ENCODE measurements at places on chromosomes 4 and X.

DNA sequence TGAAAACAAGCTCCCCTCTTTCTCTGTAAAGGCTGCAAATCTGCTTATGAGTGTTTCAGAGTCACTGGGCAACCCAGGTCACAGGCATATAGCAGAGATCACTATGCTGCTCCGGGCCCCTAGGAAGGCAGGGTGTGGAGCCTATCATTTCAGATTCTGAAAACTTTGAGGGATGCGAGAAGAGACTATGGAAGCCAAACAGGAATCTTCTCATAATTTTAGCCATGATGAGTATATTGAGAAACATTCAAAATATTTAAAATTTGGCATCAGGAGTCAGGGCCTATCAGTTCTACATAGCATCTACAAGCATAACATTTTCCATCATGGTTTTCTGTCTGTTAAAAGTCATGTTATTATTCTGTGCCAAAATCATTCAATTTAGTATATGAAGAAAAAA is 61.7 kb upstream of the ATXN3L start:
- no peak for DNase-seq

GRCh38 chrX:101417981-101418841 is 10.2 kb downstream of the HNRNPH2 start:
- DNase-seq, result no peak

GRCh38 chrX:38898261-38898660 is 97.0 kb downstream of the MID1IP1 start:
- DNase-seq, result no peak

DNA sequence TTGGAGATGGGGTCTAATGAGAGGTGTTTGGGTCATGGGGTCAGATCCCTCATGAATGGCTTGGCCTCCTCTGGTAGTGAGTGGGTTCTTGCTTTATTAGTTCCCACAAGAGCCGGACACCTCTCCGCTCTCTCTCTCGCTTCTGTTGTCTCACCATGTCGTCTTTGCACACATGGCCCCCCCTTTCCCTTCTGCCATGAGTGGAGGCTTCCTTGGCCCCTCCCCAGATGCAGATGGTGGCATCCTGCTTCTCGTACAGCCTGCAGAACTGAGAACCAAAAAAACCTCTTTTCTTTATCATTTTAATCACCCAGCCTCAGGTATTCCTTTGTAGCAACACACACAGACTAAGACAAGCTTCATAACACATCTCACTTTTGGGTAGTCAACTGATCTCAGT is 49.6 kb upstream of the SPRY1 start:
- DNase-seq, result no peak

DNA sequence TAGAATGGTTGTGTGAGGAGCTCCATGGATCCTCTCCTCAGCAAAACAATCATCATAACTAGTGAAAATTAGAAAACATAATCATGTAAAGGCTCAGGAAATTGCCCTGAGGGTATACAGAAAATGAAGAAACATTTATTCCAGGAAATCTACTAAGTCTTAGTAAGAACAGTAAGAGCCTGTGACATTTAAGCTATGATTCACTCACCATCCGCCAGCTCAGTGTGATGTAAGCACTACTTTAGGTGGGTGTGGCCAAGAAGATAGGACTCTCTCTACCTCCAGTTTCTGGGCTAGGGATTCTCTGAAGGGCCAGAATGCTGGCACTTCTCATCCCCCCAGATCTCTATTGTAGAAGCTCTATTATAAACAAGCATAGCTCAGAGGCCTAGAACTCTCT is 147.5 kb downstream of the DLG3 start:
- no peak for DNase-seq

- DNase-seq, result no peak
Measured at GRCh38 chr4:47913861-47914219, 543 bp downstream of the NFXL1 start.

- DNase-seq, result no peak
Measured at GRCh38 chr4:47309165-47309564, 154.3 kb downstream of the COMMD8 start.

GRCh38 chr4:38582889-38583470 is 81.0 kb upstream of the KLF3 start:
- DNase-seq, result no peak

DNA sequence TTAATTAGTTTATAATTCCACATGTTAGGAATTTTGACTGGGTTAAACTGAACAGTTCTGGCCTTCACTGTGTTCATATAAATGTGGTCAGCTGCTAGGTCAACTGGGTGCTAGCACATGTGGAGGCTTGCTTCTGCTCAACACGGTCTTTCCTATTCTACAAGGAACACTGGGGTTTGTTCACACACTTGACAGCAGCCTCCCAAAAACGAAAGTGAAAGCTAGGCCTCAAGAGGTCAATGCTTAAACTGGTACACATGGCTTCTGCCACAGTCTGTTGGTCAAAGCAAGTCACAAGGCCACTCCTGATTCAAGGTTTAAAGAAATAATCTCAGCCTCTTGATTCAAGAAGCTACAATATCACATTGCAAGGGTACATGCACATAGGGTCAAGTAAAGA is 126.5 kb downstream of the QDPR start:
- no peak for DNase-seq

DNA sequence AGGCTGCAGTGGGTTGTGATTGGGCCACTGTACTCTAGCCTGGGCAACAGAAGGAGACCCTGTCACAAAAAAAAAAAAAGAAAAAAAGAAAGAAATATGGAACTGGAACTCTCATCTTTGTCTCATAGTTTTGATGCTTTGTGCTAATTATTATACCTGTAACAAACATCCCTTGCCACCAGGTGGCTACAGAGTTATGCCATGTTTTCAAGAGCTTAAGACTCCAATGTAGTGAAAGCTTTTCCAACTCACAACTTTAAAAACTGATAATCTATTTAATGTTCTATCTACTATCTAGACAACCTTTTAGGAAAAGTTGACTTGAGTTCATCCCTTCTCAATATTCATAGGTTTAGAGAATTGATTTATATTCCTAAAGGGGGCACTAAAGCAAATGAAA is 42.4 kb downstream of the HTR2C start:
- DNase-seq, result no peak

DNA sequence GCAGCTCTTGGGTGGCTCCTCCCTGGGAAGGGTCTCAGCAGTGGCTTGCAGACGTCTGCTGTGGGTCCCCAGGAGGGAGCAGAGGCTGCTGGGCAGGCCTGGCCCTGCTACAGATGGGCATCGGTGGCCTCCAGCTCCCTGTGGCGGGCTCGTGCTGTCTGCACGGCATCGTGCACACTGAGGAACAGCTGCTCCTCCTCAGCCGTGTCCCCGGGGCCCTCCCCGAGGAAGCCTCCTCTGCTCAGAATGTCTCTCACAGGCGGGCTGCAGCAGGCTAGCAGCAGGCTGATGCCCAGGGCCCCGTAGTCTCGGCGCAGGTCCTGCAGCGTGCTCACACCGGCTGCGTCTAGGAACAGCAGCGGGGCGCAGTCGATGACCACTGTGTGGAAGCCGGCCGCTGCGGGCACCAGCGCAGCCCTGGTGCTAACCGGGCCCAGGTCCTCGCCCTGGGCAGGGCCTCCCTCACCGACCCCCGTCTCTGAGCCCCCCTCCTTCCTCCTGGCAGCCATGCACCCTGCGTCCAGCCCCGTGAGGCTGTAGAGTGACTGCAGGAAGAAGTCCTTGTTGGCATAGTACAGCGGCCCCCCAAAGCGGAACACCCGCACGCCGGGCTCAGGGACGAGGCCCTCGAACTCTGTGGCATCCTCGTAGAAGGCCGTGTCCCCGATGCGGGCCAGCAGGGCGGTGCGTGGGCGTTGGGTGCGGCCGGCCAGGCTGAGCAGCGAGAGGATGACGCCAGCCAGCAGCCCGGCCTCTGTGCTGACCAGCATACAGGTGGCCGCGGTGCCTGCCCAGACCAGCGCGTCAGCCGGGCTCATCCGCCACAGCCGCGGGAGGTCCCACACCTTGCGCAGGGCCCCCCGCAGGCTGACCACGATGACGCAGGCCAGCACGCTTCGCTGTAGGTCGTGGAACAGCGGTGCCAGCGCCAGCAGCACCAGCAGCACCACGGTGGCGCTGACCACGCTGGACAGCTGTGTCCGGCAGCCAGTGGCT is 2.2 kb downstream of the IDUA start:
- DNase-seq, result no peak

- no peak for DNase-seq
Measured at GRCh38 chr4:62053974-62054373, 853.8 kb downstream of the ADGRL3 start.

DNA sequence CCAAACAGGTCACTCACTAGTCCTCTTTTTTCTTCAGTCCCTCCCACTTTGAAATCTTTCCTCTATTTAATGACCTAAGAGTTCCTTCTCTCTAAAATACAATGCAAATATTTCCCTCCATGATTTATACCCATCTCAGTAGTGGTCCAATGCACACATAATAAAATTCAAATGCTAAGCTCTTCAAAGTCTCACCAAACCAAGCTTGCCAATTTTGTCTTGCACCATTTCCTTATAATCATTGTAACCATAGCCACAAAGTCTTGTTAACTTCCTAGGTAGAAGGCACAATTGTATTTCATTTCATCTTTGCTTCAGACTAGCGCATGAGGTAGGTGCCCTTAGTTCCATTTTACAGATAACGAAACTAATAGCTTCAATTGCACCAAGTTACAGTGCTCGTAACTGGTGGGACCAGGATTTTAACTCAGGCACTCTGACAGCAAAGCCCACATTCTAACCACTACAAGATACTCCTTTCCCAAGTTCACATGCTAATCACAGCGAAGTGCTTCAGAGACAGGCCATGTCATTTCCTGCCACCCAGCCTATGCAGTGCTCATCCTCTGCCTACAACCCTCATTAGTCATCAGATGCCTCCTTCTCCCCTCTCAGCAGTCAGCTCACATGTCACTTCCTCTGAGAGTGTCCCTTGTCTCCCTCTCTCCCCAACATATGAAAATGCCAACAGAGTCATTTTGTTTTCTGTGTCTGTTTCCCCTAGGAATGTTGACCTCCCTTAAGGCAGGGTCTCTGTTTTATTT is 66.9 kb upstream of the PPARGC1A start:
- DNase-seq, result no peak

DNA sequence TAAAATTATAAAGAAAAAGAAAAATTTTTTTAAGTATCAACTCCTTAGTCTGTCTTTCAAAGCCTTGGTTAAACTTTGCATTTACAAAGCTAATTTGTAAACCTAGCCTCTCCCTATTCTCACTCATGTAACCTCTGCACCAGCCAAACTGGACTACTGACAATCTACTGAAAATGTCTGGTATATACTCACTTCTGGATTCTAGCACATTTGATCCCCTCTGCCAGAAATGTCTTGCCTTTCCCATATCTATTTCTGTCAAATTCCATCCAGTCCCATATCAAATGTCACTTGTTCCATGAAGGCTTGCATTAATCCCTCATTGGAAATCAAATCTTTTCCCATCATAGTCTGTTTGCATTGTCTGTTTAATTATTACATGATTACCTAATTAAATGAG is 105.8 kb upstream of the KLHL13 start:
- DNase-seq, result no peak

DNA sequence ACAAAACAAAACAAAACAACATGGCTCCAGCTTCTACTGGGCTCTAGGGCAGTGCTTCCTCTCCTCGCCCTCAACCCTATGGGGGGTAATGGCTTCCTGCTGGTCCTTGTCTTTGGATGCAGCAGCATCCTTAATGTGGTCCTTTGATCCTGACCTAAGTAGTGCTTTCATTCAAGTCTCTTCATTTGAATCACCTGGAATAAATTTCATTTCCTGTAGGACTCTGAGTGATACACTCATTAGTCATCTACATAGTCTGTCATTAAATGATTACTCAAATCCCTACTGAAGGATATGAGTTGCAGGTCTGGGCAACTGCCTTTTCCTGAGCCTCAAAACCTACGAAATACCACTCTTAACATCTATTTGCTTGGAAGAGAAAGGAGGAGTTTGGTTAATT is 54.5 kb downstream of the RHOH start:
- no peak for DNase-seq

- no peak for DNase-seq
Measured at GRCh38 chrX:136810493-136810892, 29.8 kb upstream of the ARHGEF6 start.

GRCh38 chr4:91577864-91578263 is 725.9 kb upstream of the GRID2 start:
- no peak for DNase-seq
